ENCODE measurements at places on chromosomes 6 and 20. TPM values are rescaled to one million over a fixed set of nuclear protein-coding genes. Genes with fewer than 3 reads are reported as not detected.

GRCh38 chr20:56899506-56899905 lies 270.4 kb downstream of the TFAP2C start:
- H3K27me3 ChIP-seq = no peaks in the 10 kb centered on the region
- no peaks in the 10 kb centered on the region for H3K4me1 ChIP-seq
- no peaks in the 10 kb centered on the region for H3K36me3 ChIP-seq
- H3K4me3 ChIP-seq = no peak overlapping the region

DNA sequence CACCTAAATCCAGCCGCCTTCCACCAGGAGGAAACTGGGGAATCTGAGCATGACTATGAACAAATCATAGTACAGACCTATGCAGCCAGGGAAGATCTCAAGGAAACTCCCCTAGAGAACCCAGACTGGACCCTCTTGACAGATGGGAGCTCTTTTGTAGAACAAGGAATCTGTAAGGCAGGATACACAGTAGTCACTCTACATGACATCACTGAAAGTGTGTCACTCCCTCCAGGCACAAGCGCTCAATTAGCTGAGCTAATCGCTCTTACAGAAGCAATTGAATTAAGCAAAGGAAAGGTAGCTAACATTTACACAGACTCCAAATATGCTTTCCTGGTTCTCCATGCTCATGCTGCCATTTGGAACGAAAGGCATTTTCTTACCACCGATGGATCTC lies 36.8 kb downstream of the PLN start:
- no peaks in the 10 kb centered on the region for H3K27me3 ChIP-seq
- H3K4me1 ChIP-seq = no peaks in the 10 kb centered on the region
- H3K36me3 ChIP-seq = no peaks in the 10 kb centered on the region

DNA sequence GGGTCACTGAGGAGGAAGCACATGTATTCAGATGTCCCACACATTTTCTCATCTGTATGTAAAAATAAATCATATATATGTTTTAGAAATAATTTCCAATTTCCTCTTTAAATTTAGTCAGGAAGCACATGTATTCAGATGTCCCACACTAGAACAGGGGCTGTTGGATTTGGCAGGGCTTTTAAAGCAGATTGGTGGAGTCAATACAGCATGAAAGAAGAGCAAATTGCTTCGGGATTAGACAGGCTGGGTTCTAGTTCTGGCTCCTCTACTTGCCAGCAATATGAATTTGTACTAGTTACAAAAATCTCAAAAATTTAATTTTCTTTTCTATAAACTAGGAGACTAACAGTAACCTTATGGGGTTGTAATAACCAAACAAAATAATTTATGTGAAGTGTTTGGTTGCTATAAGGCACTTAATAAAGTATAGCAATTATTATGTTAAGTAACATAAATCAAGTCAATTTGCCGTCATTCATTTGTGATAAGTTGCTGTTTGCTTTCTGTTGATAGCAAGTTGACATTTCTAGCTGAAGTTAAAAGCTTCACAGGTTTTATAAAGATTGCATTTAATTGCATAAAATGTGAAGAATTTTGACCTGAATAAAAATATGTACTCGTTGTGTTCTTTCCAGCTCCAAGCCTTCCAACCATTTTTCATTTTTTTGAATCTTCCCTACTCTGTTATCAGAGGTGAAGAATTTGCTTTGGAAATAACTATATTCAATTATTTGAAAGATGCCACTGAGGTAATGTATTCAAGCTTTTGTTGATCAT lies 88.9 kb downstream of the CD109 start:
- H3K4me3 ChIP-seq = no peak overlapping the region
- H3K27ac ChIP-seq = no peak overlapping the region
- H3K36me3 ChIP-seq = no peaks in the 10 kb centered on the region
- no peaks in the 10 kb centered on the region for H3K27me3 ChIP-seq
- DNase-seq = no peak

DNA sequence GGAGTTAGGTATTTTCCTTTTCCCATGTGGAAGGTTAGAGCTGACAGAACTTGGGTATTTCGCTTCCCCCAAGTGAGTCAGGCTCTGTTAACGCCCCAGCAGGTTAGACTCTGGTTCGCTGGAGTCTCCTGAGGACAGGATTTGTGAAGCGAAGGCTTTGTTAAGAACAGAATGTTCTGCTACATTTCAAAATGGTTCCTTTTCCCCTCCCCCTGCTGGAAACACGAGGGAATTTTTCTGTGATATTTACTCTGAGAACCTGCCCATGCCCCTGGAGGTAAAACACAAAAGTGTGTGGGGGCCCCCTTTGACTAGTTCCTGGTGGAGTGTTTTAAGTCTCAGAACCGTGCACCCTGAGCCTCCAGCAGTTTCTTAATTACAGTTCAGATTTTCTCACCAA lies 731.4 kb upstream of the CITED2 start:
- H3K4me1 ChIP-seq = no peaks in the 10 kb centered on the region
- no peak overlapping the region for H3K27ac ChIP-seq
- no peaks in the 10 kb centered on the region for H3K27me3 ChIP-seq
- DNase-seq = peak; percentile 2
- H3K36me3 ChIP-seq = no peaks in the 10 kb centered on the region

BHLHE23 gene
- total RNA-seq = not detected

DNA sequence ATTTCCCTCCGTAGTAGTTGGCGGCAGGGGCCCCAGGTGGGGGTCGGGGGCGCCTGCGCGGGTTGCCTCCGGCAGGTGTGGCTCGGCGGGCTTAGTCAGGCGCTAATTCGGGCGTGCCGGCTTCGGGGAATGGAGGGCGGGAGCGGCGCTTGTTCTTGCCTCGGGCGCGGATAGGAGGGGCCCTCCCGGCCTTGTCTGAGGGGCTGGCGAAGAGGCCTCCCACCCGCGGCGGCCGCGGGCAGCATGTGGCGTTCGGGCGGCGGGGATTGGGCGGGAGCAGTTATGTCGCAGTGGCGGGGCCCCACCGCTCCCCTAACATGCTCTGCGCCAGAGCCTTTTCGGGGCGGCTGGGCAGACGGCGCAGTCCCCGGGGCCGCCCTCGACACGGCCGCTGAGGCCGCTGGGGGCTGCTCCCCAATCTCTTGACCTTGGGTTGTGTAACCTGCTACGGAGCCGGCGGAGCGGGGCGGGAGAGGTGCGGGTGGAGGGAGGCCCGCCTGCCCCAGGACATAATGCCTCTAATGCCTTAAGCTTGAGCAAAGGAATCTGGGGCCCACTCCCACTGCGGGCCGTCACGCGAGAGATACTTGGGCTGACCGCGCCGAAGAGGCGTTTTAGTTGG lies 1.1 kb downstream of the AMD1 start:
- H3K4me3 ChIP-seq = peak overlapping the region; percentile 91
- H3K27me3 ChIP-seq = no peaks in the 10 kb centered on the region
- DNase-seq = peak; percentile 29
- H3K27ac ChIP-seq = peak overlapping the region; percentile 87

GRCh38 chr6:11613336-11613735 lies 75.8 kb downstream of the TMEM170B start:
- no peak overlapping the region for H3K4me3 ChIP-seq
- peak; percentile 39 for DNase-seq
- no peaks in the 10 kb centered on the region for H3K27me3 ChIP-seq
- peaks cover 38% of the 10 kb centered on the region for H3K4me1 ChIP-seq
- H3K36me3 ChIP-seq = no peaks in the 10 kb centered on the region

MAPK13 gene
- 7.6 TPM for total RNA-seq

HLA-DPA1 gene
- 1.0 TPM for total RNA-seq

GRCh38 chr6:72250664-72251063 lies 364.3 kb downstream of the RIMS1 start:
- H3K27me3 ChIP-seq = no peaks in the 10 kb centered on the region
- no peaks in the 10 kb centered on the region for H3K36me3 ChIP-seq
- H3K27ac ChIP-seq = no peak overlapping the region
- no peaks in the 10 kb centered on the region for H3K4me1 ChIP-seq

HSPA12B gene
- total RNA-seq = 0.17 TPM

PAQR8 gene
- 6.1 TPM for total RNA-seq

Measured in fibroblast of lung (primary cell).